Activated T-cell treated with anti-CD3 and anti-CD28 coated beads for 1 hour (primary cell): ENCODE measurements at places on chromosomes 12 and 14.

DNA sequence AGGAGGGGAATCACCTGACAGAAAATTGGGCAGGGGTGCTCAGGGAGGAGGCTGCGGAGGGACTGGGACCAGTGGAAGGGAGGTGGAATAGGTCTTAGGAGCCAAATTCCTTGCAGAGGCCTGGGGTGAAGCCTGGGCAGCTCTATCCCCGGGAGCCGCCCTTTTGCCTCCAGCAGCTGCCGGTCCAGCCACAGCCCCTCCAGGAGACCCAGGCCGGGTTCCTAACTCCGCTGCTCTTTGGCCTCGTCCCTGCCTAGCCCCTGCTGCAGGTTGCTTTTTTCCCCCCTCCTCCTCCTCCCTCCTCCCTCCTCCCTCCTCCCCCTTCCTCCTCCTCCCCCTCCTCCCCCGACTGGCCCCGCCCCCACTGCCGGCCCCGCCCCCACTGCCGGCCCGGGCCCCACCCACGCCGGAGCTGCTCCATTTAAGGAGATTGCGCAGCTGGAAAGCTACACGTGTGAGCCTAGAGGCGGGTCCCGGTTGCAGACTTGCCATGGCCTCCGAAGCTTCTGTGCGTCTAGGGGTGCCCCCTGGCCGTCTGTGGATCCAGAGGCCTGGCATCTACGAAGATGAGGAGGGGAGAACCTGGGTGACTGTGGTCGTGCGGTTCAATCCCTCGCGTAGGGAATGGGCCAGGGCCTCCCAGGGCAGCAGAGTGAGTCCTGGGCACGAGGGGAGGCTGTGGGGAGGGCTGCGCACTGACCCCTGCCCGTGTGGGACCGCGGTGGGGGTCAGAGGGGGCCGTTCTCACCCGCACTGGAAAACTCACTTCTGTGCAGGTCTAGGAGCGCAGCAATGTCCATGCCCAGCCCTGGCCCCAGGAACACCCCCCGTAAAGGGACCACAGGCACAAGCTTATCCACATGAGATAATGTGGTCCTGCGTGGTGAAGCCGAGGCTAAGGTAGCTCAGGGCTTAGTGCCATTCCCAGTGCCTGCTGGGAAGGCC is at the start of gene TCL1B:
Gene TCL1B, plus strand, starts transcription at position 449 of the 945 bp plus-strand sequence. Its CDS starts 42 bp downstream, at position 491.
- no peak for DNase-seq

- DNase-seq: no peak
These were observed 40.9 kb downstream of the CCDC85C start for GRCh38 chr14:99562856-99563748.

DNA sequence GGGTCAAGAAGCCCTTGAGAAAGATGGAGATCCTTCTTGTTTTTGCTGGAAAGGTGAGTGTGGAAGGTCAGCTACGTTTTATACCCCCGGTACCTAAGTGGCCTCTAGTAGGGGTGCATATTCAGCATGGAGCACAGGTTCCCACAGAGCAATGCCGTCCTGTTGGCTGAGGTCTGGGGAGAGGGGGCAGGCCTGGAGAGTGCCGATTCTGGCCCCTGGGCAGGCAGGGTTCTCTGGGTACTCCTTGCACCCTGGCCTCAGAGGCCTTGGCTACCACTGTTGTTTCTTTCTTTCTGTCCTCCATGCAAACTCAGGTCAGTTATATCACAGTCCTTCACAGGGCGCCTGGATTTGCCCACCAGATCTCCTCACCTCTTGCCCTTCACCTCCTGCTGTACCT is 8.5 kb downstream of the RBP5 start:
- DNase-seq: no peak

GRCh38 chr14:71336489-71337192 is 429.4 kb downstream of the PCNX1 start:
- DNase-seq: no peak

DNA sequence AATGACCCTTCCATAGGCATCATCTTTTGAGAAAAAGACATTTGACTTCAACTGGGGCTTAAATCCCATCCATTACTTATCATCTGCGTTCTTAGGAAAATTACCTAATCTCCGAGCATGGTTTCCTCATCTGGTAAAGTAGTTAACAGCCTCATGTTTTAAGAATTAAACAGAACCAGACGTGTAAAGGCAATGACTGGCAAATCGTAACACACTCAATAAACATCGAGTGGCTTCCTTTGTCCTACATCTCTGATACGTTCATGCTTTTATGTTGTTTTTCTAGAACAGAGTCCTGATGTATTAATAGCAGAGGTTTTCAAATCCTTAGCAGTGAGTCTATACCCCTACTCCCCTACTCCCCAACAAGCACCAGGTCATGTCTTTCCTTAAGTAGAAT is 189.7 kb upstream of the RGS6 start:
- DNase-seq: no peak
